H1 (cell line): ENCODE measurements at places on chromosomes 5 and 9. TPM values are rescaled to one million over a fixed set of nuclear protein-coding genes. Genes with fewer than 3 reads are reported as not detected.
A peak's percentile ranks its signal among the peaks of the same experiment; 100 is the strongest.

DNA sequence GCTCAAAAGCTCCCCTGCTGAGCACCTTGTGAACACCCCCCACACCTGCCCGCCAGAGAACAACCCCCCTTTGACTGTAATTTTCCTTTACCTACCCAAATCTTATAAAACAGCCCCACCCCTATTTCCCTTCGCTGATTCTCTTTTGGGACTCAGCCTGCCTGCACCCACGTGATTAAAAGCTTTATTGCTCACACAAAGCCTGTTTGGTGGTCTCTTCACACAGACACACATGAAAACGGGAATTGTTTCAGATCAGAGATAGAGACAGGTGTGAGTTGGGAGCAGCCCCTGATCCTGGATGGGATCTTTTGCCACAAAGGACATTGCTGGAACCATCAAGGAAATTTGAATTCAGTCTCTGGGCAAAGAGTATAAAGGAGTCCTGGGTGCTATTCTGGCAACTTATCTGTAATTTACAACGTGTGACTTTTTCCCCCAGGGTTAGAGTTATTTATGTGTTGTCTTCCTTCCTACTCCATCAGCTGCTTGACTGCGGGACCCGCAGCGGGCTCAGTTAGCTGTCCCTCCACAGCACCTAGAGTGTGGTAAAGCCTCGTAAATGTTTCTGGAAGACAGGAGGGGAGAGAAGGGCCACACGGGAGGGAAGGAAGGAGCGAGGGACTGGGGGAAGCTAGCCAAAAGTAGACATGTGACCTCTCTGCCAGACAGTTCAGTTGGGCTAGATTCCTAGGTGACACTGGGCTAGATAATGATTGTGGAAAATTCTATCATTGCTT is 437.0 kb downstream of the ZNF608 start:
- peak; percentile 17 for DNase-seq

GRCh38 chr9:92008041-92008440 is 58.0 kb upstream of the ROR2 start:
- no peak for DNase-seq

Gene PCDHB4
- 1.3 and 2.0 TPM in 2 replicates for polyA plus RNA-seq

DNA sequence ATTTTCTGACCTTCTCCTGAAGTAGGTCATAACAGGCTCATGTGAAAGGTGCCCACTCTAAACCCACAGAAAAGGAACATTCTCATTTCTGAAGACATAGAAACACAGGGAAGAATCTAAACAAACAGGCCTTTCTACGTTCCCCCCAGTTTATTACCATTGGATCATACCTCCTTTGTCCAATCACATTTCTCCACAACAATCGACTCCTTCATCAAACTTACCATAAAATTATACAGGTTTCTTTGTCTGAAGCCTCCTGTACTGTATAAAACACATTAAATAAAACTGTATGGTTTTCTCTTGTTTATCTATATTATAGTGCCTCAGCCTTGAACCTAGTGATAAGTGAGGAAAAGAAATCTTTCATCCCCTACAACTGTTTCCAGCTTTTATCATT is 340.7 kb downstream of the ENC1 start:
- no peak for DNase-seq

DNA sequence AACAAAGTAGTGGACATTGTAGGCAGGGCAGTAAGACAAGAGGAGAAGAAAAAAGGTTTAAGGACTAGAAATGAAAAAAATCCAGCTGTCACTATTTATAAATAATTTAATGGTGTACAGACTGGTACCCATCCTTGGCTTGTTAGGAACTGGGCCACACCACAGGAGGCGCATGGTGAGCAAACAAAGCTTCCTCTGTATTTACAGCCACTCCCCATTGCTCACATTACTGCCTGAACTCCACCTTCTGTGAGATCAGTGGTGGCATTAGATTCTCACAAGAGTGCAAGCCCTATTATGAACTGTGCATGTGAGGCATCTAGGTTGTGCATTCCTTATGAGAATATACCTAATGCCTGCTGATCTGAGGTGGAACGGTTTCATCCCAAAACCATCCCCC is 62.6 kb upstream of the DMAC1 start:
- no peak for DNase-seq

- DNase-seq, result no peak
These were observed 347.0 kb upstream of the ADAMTSL1 start for GRCh38 chr9:18126831-18127498.

Gene STC2
- polyA plus RNA-seq, result 26.4 and 52.2 TPM in 2 replicates

DNA sequence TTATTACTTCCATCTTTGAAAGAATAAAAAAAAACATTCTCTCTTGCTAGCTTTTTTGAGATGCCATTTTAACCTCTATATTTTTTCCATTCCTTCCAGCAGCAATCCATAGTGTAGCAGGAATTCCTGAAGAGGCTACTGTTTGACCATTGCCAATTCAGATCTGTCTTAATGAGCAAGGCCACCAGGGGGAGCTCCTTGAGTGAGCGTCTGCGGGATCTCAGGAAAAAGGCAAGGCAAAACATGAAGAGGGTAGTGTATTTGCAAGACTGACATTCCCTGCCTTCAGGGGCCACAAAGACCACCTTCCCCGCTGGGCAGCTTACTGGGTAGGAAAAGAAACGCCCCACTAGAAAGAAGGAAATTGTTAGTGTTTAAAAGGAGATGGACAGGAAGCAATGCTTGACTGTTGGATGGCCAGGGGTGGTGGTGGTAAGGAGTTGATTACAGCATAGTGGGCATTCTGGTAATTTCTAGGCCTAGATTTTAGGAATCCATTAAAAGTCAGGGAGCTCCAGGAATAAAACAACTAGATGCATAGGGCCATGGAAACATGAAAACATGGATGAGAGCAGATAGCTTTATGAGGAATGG is 206.6 kb upstream of the HAPLN1 start:
- DNase-seq, result peak; percentile 79

DNA sequence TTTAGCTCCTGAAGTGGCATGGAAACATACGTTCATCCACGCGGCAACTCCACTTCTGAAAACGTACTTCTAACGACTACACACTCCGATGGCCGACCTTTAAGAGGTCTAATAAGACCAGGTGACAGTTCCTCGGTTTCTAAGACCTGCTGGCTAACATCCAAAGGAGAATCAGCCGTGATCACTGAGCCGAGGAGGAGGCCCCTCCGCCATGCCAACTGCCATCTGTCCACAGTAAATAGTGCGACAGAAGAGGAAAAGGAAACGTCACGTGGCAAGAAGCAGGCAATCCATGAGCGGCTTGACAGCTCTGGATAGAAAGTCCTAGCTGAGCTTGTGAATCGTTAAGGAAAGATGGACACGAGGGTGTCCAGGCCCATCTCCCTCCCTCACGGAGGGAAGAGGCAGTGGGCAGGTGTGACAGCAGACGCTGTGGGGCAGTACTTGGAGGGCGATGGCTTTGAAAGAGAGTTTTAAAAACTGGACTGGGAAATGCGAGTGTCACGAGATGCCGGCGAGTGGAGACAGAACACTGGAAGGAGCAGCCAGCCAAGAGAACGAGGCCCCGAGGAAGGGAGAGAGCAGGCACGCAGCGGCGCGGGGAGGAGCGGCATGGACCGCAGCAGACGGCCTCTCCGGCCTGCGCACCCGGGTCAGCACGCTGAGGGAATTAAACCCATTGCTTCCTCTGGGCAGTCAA is 66.7 kb upstream of the TBC1D9B start:
- no peak for DNase-seq

GRCh38 chr5:88399561-88399960 is 130.9 kb upstream of the TMEM161B start:
- DNase-seq, result no peak

Gene AK8
- polyA plus RNA-seq, result 0.35 and 0.39 TPM in 2 replicates

Gene MOB3B
- polyA plus RNA-seq, result 6.9 and 12.7 TPM in 2 replicates

DNA sequence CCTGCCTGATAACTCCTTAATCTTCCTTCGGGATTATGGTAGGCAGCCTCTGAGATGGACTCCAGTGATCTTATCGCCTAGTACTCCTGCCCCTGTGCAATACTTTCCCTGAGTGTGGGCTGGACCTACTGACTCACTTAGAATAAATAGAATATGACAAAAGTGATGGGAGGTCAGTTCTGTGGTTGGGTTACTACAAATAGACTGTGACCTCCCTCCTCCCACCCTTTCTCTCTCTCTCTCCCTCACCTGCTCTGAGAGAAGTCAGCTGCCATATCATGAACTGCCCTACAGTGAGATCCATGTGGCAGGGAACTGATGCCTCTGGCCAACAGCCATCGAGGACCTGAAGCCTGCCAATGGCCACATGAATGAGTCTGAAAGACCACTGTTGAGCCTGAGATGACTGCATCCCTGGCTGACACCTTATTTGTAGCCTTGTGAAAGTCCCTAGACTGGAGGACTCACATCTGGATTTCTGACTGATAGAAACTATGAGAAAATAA is 31.7 kb downstream of the NRG2 start:
- no peak for DNase-seq

DNA sequence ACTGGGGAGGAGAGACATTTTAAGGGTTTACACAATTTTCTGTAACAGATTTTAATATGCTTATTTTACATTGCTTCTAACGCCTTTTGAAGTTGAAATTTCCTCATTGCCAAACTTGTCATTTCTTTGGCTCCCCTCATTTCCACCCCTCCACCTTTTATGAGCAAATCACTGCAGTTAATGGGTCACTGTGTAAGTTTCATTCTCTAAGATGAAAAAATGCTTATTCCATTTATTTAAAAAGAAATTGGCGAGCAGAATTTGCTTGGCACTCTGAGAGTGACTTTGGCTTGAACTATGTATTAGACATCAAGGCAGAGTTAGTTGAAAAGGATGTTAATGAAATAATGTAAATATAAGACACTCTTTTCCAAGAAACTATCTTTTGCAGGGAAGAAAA is 66.6 kb downstream of the ITGA1 start:
- no peak for DNase-seq

DNA sequence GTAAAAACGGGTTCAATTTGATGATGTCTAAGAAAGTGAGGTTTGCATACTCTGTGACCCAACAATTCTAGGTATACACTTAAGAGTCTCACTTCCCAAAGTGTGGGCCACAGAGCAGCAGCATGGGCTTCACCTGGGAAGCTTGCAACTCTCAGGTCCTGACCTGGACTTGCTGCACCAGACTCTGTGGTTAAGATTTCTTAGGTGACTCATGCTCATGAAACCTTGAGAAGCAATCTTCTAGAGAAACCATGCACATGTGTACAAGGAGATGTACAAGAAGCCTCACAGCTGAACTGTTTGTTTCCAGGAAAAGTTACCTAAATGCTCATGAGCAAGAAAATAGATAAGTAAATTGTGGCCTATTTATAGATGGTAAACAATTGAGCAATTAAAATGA is 30.0 kb downstream of the DNAJC21 start:
- no peak for DNase-seq

DNA sequence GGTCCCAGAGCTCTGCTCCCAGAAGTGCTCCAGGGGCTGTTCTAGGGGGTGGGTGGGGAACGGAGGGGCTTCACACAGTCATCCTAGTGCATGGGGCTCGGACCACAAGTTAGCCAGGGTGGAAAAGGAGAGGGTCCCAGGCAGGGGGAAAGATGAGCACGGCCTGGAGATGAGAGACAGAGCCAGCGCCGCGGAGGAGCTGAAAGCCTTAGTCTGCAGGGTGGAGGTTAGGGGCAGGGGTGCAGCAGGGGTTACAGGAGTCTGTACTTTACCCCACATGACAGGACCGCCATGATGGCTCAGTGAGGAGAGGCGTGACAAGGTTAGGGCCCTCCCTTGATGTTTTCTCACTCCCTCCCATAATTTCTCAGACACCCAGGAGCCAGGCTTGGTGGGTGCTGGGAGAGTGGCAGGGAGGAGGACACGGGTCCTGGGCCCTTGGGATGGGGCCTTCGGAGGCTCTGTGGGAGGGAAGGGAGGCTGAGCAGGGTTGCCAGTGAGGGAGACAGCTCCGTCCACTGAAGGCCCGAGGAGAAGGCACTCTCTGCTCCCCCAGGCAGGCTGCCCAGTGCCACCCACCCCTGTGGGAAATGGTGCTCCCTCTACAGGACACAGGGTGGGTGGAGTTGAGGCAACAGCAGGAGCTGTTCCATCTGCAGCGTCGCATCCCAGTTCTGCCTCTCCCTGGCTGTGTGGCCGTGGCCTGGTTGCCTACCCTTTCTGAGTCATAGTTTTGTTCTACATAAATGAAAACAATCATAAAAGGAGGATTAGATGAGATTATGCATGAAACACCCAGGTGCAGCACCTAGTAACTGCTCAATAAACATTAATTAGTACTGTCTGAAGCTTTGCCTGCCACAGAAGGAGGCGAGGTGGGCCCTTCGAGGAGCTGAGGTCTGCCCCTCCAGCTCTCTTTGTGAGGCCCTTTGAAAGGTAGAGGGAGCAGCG is 66.2 kb downstream of the NDST1 start:
- no peak for DNase-seq

Gene HEMGN
- not detected in 2 replicates for polyA plus RNA-seq

GRCh38 chr5:146541958-146542849 is 26.2 kb upstream of the GPR151 start:
- peak; percentile 61 for DNase-seq

- no peak for DNase-seq
These were observed 724 bp downstream of the TCERG1 start for GRCh38 chr5:146447734-146448380.

GRCh38 chr5:7827610-7828009 is 23.3 kb downstream of the CFAP90 start:
- DNase-seq, result no peak

DNA sequence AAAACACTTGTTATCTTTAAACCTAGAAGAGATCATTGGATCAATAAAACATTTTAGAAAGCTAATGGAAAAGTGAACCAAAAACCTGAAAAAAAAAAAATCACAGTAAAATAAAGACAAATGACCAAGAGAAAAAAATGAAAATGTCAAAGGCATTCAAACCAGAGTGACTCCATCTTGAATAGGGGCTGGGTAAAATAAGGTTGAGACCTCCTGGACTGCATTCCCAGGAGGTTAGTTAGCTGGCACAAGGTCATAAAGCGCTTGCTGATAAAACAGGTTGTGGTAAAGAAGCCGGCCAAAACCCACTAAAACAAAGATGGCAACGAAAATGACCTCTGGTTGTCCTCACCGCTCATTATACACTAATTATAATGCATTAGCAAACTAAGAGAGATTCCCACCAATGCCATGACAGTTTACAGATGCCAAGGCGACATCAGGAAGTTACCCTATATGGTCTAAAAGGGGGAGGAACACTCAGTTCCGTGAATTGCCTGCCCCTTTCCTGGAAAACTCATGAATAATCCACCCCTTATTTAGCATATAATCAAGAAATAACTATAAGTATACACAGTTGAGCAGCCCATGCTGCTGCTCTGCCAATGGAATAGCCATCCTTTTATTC is 116.7 kb upstream of the NEK6 start:
- DNase-seq, result no peak

DNA sequence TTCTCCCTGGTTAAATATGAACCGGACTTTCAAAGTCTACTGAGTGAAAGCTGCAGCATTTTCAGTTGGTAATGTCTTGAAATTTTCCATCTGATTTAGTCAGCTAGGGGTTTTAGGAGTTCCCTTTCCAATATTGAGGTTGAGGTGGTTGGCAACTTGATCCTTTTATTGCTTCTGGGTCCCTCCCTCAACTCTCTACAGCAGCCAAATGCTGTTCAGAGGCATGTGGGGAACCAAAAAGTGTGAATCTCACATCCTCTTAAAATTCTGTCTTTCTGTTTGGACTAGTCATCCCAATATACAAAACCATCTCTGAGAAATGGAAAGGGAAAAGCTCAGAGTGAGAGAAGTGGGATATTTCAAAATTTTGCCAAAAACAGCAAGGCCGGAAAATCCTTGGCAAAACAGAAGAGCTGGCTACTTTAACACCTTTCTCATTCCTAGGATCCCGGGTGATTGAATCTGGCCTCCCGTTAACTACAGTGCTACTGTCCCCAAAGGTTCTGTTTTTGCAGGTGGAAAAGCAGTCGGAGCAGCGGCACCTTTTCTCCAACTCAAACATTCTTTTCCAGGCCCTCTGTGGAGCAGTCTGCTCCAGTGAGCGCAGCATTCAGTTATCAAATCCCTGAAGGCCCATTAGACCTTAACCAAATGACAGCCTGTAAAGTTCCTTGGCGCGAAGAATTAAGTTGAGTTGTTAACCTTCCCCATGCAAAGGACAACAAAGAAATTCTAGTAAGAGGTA is 345.9 kb upstream of the NUDT12 start:
- no peak for DNase-seq
